ENCODE measurements at places on chromosomes 12 and 14.

DNA sequence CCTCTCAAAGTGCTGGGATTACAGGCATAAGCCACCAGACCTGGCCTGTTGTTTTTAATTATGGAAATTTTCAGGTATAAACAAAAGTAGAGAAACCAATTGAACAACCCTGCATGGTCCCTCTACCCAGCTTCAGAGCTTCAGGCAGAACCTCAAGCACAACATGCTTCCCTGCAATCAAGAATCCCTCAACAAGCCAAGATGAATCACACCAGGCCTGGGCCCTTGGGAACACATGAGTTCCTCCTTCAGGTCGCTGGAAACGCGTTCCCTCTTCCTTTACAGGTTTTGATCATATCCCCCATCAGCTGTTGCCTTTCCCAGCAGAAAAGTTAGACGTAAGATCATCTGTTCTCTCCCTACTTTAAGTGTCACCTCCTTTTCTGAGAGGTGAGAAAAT is 20.5 kb upstream of the CORO1C start:
- no peak for DNase-seq

DNA sequence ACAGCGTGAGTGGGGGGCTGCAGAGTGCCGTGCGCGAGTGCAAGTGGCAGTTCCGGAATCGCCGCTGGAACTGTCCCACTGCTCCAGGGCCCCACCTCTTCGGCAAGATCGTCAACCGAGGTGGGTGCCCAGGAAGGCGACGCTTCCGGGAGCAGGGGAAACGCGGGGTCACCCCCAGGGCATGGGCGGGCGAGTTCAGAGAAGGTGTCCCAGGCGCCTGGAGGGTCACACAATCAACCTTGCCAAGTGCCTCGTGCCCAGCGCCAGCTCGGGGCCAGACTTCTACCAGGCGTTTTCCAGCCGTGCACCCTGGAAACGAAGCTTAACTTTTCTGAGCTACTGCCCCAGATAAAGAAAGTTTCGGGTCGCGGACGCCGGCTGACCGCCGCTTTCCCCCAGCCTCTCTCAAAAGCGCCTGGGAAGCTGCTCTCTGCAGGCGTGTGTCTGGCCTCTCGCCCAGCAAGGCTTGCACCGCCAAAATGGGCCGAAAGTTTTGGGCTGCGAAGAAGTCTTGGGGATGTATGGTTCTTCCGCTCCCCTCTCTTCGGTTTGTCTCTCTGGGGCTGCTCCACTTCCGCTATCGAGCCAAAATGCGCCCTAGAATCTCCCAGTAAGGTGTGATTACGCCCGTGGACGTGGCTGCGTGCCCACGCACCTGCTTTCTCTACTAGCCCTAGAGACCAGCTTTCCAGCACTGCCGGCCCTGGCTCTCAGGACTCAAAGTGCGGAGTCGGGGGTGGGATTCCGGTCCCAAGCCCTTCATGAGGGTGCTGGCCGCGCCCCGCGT is 1.7 kb downstream of the WNT1 start:
- no peak for DNase-seq

- no peak for DNase-seq
Observed at GRCh38 chr12:44193281-44193680, 357.4 kb downstream of the TMEM117 start.

DNA sequence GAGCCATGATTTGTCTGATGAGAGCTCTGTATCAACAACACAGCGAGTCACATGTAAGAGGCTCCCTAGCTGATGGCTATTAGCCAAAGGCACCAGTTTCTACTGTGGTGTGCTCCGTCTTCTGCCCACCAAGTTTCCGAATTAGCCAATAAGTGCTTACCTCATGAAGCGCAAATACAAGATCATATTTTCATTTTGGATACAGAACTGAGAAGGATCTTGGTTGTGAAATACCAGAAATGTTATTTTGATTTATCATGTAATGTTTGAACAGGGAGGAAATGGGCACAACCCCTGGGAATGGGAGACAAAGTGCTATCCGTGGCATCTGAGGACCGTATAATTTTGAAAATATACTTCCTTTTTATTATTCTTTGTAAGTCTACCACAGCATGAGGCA is 234.3 kb downstream of the DACT1 start:
- DNase-seq: no peak

DNA sequence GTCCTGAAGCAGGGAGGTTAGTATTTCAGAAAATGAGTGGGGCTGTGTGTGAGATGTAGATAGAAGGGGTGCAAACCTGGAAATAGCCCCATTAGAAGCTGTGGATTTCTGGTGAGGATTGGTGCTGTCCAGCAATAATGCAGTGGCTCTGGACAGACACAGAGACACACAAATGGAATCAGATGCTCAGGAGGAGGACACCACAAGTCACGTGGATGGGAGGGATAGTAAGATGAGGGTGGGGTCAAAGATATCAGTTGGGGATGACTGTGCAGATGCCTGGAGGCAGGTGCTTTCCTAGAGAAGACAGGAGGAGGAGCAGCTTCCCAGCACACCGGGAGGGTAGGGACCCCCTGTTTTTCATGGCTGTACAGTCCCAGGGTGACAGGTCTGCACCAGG is 136.5 kb downstream of the PLXNC1 start:
- DNase-seq: no peak

- no peak for DNase-seq
Observed at GRCh38 chr12:121826318-121827150, 22.7 kb downstream of the SETD1B start.

DNA sequence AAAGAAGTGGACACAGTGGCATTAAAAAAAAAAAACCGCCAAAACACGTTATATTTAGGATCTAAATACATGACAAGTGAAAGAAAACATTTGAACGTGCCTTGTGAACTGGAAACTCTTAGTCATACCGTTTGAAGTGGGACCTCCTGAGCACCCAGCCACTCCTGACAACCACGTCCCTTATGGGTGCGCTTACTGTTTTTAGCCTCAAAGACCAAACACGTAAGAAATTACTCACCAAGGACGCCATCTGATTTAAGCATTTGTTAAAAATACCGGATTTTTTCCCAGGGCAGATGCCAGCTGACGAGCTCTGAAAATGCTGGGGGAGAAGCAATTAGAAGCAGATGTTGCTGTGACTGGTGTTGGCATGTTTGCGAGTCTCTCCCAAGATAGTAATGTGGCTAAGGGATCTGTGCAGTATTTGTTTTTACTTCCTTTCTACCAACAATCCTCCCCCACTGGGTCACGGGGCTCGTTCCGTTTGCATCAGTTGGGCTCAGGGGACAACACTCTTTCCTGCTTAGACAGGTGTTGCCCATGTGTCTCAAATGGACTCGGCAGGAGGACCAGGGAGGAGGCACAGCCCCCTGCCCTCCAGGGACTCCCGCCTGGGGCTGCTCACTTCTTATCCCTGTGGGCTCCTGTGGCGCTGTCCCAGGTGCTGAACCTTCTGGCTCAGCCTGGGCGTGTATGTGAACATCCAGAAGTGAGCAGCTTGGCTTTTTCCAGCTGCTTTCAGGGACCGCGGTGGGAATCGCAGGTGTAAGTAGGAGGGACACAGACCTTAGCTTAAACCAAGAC is 101.0 kb downstream of the BEGAIN start:
- DNase-seq: peak; percentile 56

GRCh38 chr12:82461836-82462235 is 103.5 kb downstream of the METTL25 start:
- no peak for DNase-seq

DNA sequence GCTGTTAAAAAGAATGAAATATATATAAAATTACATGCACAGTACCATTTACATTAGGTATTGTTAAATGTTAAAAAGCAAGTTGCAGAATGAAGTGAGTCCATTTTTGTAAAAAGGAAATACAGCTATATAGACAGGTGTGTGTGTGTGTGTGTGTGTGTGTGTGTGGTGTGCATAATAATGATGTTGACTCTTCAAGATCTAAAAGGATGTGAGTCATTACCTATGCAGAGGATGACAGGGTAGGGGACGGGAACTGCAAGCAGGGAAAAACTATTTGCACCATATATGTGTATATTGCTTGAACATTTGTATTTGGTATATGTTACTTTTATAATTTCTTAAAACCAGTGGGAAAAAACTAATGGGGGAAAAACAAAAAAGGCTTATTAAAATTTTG is 3.1 kb downstream of the C14orf39 start:
- DNase-seq: no peak

DNA sequence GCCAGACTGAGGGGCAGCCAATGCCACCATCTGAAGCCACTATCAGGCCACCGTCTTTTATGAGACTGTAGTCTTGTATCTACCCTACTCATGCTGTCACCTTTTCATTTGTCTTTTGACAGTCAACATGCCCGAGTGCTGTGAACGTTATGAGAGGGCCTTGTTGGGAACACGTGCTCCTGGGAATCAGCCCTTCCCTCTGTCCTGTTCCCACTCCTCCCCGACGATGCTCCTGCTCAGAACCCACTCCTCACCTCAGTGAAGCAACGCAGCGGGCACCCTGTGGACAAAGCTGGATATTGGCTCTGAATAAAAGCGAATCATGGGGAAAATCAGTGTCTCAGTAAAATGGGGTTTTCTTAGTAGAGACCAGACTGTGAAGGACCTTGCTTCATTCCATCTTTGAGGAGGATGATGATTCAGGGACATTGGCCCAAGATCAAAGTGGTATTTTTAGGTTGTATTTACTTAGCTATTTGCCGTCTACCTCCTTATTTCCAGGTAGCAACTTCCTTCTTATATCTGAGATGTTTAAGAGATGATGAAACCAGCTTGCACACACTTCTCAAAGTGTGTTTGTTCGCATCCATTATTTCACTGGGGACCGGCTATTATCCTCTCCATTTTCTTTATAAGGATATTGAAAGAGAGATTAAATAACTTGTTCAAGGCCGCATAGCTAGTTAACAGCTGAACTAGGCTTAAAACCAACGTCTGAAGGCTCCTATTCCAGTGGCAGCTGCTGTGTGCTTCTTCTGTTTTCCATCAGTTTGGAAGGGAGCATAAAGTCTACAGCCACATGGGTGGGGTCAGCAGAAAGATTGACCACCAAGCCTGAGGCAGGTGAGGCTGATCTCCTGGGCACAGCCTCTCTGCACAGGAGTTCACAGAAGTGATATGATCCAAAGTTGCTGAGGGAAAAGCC is 43.9 kb upstream of the CTDSP2 start:
- no peak for DNase-seq

DNA sequence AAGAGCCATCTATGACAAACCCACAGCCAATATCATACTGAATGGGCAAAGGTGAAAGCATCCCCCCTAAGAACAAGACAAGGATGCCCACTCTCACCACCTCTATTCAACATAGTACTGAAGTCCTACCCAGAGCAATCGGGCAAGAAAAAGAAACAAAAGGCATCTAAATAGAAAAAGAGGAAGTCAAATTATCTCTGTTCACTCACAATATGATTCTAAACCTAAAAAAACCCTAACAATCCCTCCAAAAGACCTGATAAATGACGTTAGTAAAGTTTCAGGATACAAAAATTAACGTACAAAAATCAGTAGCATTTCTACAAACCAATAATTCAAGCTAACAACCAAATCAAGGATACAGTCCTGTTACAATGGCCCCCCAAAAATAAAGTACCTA is 26.9 kb downstream of the MDM1 start:
- DNase-seq: no peak

- no peak for DNase-seq
Observed at GRCh38 chr12:122076743-122077495, 1.6 kb upstream of the MLXIP start.

DNA sequence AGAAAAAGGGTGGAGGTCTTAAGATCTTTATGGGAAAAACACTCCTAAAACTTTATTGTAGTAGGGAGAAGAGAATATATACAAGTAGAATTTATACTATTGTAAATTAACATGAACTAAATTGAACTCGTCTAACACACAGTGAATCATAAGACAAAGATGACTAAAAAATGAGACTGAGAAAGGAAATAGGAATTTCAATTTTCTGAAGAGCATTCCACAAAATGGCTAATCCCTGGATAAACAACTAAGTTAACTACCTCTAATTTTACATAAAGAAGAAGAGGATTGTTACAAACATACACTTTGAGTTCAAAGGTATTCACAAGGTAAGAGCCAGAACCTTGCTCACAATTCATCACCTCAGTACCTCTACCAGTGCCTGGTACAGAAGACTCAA is 2.0 kb downstream of the MAP4K5 start:
- DNase-seq: no peak

- DNase-seq: no peak
Observed at GRCh38 chr12:111893287-111893686, 51.3 kb downstream of the MAPKAPK5 start.

- DNase-seq: no peak
Observed at GRCh38 chr14:106613256-106613655, 1086.9 kb downstream of the TMEM121 start.

GRCh38 chr12:12958886-12959285 is 6.9 kb upstream of the GPRC5D start:
- DNase-seq: no peak

- no peak for DNase-seq
Observed at GRCh38 chr12:119071638-119072231, 90.4 kb downstream of the SRRM4 start.

GRCh38 chr12:45674181-45674977 is 55.1 kb upstream of the ARID2 start:
- peak; percentile 13 for DNase-seq

- DNase-seq: no peak
Observed at GRCh38 chr12:109814600-109815150, 18.5 kb downstream of the TRPV4 start.

DNA sequence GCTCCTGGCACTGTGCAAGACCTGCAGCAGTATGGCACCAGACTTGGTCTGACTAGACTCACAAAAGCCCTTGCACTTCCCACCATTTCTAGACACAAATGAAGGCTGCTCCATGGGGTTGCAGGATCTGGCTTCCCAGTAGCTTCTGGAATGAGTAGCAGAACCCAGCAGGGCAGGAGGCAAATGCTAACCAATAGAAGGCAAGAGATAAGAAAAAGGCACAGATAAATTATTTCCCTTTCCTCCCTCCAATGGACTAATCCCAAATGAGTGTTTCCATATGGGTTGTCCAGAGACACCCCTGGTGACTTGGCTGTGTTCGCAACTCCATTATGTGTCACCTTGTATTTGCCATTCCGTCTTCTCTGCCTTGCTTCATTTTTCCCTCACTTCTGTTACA is 49.7 kb downstream of the KIF21A start:
- DNase-seq: no peak

DNA sequence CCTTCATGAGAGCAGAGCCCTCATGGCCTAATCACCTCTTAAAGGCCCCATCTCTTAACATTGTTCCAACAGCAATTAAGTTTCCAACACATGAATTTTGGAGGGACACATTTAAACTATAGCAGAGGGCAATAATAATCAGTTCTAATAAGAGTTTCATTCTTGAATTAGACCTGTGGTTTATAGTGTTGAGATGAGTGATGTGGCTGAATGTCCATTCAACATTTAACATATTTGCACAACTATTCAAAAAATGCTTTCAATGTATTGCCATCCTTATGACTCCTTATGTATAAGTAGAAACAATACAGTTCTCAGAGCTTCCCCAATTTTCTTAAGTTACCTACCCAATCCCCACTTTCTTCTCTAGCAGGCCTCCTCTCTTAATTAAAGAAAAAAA is 21.5 kb downstream of the KLHL28 start:
- no peak for DNase-seq

GRCh38 chr14:80770114-80770908 is 171.2 kb downstream of the CEP128 start:
- DNase-seq: no peak

DNA sequence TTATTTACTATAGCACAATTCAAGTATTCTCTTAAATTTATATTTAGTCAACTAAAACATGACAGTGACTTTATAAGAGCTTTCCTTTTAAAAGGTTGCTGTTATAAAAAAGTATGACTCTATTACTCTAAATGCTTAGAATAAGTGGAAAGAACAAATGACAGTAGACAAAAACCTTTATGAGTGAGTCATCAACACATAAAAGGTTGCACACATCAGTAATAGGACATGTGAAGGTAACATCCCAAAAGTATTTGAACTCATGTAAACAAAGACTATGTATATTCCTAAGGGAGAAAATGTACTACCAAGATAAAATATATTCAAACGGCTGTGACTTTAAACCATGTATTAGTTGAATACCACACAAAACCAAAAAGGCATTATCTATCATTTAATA is 98.8 kb downstream of the PAWR start:
- DNase-seq: no peak
